ENCODE measurements at places on chromosomes 6 and 20. TPM values are rescaled to one million over a fixed set of nuclear protein-coding genes. Genes with fewer than 3 reads are reported as not detected.

DNA sequence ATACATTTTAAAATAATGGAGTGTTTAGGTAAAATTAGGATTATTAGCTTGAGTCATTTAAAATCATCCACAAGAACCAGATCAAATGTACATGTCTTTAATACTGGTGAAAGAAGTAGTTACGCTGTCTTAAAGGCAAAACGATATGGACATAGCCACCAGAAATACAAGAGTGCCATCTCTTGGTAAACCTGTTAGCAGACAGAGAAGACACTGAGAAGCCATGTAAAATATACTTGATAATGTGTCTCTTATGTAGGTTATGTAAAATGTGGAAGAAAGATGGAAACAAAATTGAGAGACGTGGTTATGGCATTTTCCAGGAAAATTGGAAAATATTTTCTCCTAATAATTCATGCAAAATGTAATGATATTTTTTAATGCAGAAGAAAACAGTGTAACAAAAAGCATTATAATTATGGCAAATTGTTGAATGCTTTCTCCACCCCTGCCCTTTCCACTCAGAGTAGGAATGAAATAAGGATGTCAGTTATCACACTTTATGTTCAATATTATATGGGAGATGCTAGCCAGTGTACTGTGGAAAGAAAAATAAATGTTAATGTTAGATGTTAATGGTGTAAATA, 12.2 kb upstream of the SLC17A2 start:
- no peak overlapping the region for H3K27ac ChIP-seq
- H3K4me3 ChIP-seq, result no peak overlapping the region
- H3K4me1 ChIP-seq, result no peaks in the 10 kb centered on the region
- no peaks in the 10 kb centered on the region for H3K36me3 ChIP-seq
- DNase-seq, result no peak

The MAS1L gene
- total RNA-seq, result 0.54 TPM

DNA sequence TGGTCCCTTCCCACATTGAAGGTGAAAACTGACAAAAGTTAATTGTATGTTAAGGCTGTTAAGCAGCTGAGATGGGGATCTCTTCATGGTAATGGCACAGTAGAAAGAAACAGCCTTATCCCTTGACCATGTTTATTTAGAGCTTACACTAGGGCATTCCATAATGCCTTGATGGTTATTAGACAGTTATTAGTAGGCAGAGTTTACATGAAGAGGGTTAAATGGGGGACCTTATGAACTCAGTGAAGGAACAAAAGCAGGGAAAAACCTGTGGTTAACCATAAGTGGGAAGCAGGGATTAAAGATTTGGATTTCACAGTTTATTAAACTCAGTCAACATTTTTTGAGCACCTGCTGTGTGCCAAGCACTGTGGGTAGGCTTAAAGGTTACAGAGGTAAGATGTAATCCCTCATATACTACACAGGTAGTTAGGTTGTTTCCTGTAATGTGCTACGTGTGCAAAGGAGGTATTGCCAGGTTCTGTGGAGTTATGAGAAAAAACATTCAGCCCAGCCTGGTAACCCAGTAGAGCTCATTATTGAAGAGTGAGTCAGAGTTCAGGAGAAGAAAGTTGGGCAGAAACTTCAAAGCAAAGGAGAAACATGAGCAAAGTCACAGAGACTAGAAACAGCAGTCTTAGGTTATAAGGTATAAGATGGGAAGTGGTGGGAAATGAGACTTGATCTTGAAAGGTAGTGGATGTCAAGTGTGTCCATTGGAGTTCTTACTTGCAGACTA, 32.3 kb upstream of the GNRH2 start:
- no peak overlapping the region for H3K27ac ChIP-seq
- no peak overlapping the region for H3K4me3 ChIP-seq
- no peak for DNase-seq
- H3K27me3 ChIP-seq, result no peaks in the 10 kb centered on the region
- peaks cover 26% of the 10 kb centered on the region for H3K36me3 ChIP-seq

DNA sequence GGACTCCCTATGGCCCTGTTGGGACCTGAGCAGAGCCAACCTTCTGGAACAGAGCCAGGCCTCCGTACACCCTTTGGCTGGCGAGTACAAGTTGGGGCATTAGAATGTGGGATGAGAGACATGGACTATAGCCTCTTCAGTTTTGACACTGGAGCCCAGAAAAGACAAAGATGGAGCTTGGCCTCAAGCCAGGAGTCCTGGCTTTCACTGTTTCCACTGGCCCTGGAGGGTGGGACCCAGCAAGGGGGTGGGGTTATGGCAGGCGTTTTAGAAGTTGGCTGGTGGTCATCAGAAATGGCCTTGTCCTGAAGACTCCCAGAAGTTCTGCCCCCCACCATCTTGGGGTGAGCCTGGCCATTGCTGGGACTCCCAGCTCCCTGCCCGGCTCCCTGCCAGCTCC, 21.8 kb downstream of the ITPR3 start:
- H3K27me3 ChIP-seq, result no peaks in the 10 kb centered on the region
- H3K36me3 ChIP-seq, result no peaks in the 10 kb centered on the region
- DNase-seq, result no peak
- no peak overlapping the region for H3K4me3 ChIP-seq
- peaks cover 25% of the 10 kb centered on the region for H3K4me1 ChIP-seq

DNA sequence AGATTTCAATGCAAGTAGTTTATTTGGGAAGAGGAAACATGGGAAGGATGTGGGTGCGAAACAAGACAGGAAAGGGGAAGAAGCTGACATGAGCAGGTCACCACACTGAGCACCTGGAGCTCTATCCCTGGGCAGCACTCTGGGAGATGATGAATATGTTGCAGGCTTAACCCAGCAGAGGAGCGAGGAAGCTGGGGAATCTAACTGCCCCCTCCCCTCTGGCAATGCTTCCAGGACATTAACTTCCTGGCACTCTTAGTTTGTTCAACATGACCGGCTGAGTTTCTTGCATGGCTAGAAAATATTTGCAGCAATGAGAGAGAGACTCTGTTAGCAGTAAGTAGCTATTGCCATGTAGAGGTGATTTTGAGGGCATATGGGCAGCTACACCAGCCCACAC, 4.9 kb upstream of the ADA start:
- no peak overlapping the region for H3K27ac ChIP-seq
- no peaks in the 10 kb centered on the region for H3K36me3 ChIP-seq
- H3K27me3 ChIP-seq, result no peaks in the 10 kb centered on the region
- no peaks in the 10 kb centered on the region for H3K4me1 ChIP-seq

- peak overlapping the region; percentile 28 for H3K27ac ChIP-seq
- H3K27me3 ChIP-seq, result no peaks in the 10 kb centered on the region
- no peaks in the 10 kb centered on the region for H3K36me3 ChIP-seq
- peaks cover 13% of the 10 kb centered on the region for H3K4me1 ChIP-seq
- DNase-seq, result peak; percentile 26
Measured at GRCh38 chr6:143901885-143902750, 37.8 kb downstream of the ZC2HC1B start.
